Brain pericyte (primary cell): ENCODE measurements at places on chromosomes 12 and 14.

DNA sequence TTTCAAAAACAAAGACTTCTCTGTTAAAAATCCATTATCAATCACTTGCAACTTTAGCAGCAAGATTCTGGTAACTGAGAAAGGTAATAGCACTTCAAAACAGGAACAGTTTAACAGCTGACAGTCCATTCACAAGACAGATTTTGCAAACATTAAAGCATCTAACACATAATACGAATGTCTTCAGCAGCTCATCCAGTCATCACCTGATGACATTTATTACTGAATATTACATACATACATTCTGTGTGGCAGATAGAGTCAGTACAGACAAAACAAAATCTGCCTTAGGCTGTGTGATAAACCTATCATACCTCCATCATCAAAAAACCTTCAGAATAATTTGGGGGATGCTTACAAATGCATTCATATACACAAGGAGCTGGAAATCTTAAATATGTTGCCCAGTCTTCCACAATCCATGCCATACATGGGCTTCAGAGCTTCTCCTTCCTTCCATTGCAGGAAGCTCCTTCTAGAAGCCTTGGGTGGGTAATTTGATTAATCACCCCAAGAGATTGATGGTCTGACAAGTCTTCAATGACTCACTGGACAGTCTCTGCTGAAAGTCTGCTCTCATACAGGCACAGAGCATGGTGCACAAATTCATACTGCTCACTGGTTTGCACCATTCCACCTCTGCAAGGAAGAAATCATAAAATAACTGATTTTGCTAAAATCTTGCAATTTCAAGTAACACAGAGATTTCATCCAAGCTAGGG, 1.6 kb upstream of the PTPRB start:
- DNase-seq = no peak

GRCh38 chr12:132449565-132450417, 40.2 kb upstream of the FBRSL1 start:
- DNase-seq = no peak

DNA sequence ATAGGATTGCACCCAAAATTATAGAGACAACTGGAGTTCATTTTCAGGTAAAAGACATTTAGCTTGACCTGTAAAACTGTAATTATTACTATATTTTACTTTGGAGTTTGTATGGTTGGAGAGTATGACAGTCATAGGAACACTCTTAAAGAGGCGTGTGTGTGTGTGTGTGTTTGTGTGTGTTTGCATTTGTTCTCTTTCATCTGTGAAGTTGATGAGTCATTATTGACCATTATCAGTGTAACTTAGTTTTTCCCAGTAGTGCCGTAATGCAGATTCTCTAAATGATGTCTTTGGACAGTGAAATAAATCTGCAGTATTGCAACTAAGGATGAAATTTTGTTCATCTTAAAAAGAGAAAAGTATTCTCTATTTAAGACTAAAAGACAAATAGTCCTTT, 13.0 kb downstream of the WASHC4 start:
- no peak for DNase-seq

DNA sequence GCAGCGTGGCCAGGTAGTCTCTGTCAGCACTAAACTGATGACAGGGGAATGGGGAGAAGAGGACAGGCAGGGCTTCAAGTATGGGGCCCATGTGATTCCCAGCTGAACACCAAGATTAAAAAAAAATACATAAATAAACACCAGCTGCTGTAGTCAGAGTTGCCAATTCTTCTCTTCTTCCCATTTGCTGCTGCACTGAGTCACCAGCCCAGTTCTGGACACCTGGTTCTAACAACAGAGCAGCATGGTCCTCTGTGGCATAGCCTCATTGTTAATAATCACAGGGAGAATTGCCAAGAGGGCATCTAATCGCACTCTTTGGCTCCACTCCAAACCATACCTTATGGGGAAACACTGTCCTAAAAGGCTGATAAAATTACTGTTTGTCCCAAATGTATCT, 15.1 kb downstream of the PPM1H start:
- peak; percentile 59 for DNase-seq

DNA sequence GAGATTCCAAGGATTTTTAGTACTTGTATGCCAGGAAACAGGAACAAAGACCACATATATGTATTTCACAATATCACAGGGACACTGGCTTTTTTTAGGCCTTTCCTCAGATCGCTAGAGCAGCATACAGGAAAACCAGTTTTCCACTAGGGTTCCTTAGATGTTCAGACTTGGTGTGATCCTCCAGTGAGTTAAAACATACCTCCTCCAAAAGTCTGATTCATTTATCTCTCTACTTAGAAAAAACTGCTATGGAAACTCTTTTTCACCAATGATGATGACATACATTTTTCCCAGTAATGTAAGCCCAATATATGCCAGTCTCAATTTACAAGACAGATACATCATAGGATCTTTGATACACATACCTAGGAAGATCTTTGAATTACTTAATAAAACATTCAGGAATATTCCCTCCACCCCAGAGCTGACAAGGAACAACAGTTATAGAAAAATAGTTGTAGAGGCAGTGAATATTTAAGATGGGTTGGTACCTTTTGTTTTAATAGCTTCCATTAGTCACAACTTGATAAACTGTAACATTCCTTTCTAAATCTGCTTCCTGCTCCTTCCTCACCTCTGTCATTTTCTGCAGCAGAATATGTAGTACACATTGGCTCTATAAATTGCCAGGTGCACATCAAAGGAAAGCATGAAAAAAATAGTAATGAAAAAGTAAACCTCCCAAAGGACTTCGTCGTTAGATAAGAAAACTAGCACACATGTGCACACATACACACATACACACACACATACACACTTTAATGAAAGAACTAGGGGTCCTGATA, 27.5 kb downstream of the BCAT1 start:
- DNase-seq = no peak

DNA sequence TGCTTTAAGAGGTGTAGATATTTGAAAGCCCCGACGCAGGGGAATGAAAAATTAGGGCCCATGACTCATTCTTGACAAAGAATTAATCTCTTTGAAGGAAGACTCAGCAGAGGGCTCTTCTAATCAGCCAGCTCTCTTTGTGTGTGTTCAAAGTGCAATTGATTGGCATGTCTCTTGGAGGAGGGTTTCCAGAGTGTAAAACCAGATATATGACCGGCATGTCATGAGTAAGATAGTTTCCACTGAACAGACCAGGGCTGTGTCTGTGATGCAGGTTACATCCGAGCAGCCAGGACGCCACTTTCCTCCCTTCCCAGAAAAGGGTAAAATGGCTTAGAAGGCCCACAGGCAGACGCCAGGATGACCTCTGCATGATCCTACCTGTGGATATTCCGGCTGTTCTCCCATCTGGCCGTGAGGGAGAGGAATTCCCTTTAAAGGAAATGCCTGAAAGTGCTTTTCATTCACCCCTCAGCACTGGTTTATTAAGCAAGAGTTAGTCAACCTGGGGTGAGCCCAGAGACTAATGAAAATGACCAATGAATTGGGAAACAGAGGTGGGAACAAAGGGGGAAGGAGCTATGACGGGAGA, 7.2 kb upstream of the KRT75 start:
- DNase-seq = no peak

- DNase-seq = no peak
These were observed 6.1 kb upstream of the NUAK1 start for GRCh38 chr12:106144847-106145246.

- no peak for DNase-seq
These were observed at the start of gene LRRC43 for GRCh38 chr12:122182887-122183587. Gene LRRC43, plus strand, starts transcription at chr12:122183123. Its CDS starts 22 bp downstream, at chr12:122183145.
